Naive thymus-derived CD4-positive, alpha-beta T cell (primary cell): ENCODE measurements at places on chromosomes 5 and 9. TPM values are rescaled to one million over a fixed set of nuclear protein-coding genes. Genes with fewer than 3 reads are reported as not detected.

GRCh38 chr9:133927041-133927440 lies 65.1 kb downstream of the VAV2 start:
- DNase-seq, result no peak

- DNase-seq, result no peak
These were observed 1696.0 kb upstream of the WWC1 start for GRCh38 chr5:166595274-166595951.

GRCh38 chr5:6397536-6398269 lies 19.4 kb upstream of the MED10 start:
- no peak for DNase-seq

DNA sequence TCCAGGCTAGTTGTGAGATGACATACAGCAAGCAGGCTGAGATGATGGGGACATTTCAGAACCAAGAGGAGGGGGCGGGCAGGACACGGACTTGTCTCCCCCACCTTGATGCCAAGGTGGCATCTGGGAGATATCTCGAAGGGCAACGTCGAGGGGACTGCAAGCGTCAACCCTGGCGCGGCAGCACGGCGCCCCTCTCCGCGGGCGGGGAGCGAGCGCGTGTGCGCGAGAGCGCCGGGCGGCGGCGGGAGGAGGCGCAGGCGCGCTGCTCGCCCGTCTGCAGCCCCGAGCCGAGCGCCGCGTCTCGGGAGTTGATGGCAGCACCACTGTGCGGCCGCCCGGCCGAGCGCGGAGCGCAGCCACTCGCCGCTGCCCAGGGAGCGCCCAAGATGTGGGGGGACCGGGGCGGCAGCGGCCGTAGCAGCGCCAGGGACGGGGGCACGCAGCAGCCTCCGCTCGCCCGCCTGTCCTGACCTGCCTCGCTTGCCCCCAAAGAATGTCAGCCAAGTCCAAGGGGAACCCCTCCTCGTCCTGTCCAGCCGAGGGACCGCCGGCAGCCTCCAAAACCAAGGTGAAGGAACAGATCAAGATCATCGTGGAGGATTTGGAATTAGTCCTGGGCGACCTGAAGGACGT lies at the start of gene PRR16:
Gene PRR16, plus strand, starts transcription at position 310 of the 636 bp plus-strand sequence.
- DNase-seq, result no peak

GRCh38 chr5:67089200-67089725 lies 107.3 kb downstream of the CD180 start:
- DNase-seq, result no peak

DNA sequence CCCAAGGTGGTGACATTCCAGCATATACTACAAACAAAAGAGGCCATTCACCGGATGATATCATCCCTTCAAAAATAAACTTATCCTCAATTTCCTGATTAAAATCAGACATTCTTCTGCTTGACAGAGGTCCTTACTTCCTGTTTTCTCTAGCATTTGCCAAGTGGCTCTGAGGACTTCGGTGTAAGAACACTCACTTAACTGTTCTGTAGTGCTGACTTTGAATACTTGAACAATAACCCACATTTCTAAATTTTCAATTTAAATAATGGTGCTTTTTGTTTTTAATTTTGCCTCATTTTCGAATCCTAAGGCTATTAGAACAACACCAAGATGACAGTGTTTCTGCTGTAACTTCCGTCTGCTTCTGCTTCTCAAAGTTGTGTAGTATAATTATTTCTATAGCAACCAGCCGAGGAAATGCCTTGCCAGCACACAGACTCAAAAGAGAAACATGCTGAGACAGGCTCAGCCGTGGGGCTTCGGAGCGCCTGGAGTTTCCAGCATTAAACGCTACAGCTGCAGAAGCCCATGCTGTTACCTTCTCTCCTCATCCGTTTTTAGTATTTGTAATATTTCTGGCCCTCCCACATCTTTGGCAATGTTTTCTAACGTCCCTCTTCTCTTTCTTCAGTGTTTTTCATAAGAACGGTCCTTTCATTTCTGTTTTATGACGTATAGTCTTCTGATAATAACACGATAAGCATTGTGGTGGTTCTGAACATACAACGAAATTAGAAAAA lies 19.5 kb upstream of the ANXA1 start:
- DNase-seq, result peak; percentile 85

DNA sequence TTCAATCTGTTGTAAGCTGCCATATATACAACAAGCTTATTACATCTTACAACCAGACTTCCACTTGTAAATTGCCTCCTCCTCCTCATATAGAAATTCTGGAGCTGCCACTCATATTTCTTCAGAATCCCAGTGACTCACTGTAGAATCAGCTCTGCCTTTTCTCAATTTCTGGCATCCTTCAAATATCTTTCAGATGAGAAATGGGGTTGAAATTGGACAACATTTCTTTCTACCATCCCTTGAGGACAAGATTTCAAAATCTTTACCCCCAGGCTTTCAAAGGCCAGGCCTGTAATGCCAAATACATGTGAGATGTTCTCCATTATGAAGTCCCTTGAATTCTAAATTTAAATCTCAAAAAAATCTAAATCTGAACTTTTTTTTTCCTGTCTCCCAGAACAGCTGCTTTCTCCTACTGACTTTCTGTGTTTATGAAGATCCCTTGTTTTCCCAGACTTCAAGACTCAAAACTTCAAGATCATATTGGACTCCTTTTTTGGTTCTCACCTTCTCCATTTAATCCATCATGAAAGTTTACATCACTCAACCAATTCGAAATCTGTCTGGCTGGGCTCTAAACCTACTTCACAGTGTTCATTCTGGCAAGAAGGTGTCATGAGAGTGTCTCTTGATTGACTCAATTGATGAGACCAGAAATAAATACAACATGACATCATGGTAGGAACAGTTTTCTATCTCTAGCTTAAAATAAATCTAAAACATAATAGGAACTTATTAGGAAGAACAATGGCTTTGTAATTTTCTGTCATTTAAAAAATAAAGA lies 109.8 kb downstream of the HMHB1 start:
- DNase-seq, result no peak

DNA sequence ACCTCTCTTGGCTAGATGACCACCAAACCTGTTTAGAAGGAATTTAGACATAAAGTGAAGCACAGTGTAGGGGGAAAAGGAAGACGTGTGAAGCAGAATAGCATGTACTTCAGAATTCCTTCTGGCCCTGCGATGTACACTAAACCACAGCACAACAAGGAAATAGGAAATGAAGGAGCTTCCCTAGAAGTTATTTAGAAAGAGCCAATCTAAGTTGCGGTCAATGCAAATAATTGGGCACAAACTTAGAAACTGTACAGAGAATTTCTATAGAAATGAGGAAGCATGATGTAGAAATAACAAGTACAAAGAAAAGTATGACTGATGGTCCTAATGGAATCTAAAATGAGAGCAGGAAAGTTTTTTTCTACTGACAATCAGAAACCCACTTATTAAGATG lies 41.5 kb downstream of the ANKRD55 start:
- DNase-seq, result no peak

DNA sequence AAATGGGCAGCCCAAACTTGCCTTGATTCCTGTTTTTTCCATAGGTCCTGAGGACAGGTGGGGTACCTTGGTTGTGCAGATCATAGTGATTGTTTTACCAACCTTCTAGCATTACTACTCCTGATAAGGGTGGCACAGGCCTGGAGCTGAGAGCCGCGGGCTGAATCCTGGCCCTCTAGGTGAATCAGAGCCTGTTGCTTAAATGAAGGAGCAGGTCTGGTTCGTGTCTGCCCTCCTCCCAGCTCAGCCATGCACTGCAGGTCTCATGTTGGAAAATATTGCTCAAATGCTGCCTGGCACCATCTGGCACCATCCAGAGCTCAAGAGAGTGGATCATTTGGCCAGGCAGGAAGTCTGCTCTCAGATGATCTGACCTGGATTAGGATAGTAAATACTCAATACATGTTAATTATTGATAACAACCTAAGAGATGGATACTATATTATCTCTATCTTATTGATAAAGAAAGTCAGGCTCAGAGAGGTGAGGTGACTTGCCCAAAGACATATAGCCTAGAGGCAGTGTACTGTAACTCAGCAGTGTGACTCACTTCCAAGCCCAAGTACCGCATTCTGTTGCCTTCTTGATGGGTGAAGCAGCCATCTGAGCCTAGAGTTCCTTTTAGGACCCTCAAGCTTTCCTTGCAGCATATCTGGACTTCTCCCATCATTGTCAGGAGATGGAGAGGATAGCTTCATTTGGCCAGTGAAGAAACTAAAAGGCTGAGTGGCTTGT lies 104.3 kb upstream of the PITX1 start:
- DNase-seq, result no peak

DNA sequence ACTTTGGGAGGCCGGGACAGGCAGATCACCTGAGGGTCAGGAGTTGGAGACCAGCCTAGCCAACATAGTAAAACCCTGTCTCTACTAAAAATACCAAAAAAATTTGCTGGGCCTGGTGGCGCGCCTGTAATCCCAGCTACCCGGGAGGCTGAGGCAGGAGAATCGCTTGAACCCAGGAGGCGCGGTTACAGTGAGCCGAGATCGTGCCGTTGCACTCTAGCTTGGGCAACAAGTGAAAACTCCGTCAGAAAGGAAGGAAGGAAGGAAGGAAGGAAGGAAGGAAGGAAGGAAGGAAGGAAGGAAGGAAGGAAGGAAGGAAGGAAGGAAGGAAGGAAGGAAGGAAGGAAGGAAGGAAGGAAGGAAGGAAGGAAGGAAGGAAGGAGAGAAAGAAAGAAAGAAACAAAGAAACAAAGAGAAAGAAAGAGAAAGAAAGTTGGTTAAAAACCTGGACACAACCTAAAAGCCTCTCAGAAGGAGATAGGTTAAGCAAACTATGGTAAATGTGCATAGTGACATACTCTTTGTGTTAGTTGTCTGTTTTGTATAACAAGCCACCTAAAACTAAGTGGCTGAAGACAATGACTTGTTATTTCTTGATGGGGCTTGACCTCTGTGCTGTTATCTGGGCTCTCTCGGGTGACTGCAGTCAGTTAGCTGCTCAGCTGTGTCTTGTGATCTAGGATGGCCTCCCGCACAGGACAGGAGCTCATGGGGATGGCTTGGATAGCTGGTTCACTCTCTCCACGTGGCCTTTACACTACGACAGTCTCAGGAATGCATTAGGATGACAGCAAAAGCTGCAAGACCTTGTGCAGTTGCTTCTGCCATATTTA lies 8.0 kb upstream of the MYO10 start:
- no peak for DNase-seq

GCNT4 gene
- 5.1 TPM for total RNA-seq

NUTM2F gene
- total RNA-seq, result not detected

SNX30 gene
- total RNA-seq, result 9.2 TPM

BRINP1 gene
- total RNA-seq, result not detected

FRRS1L gene
- not detected for total RNA-seq
